ENCODE measurements at places on chromosomes 12 and 14. TPM values are rescaled to one million over a fixed set of nuclear protein-coding genes. Genes with fewer than 3 reads are reported as not detected.

GRCh38 chr12:96456265-96456974, 33.0 kb upstream of the CFAP54 start:
- no peaks in the 10 kb centered on the region for H3K27me3 ChIP-seq
- no peaks in the 10 kb centered on the region for H3K4me1 ChIP-seq
- no peak overlapping the region for H3K27ac ChIP-seq
- H3K4me3 ChIP-seq: no peak overlapping the region

DNA sequence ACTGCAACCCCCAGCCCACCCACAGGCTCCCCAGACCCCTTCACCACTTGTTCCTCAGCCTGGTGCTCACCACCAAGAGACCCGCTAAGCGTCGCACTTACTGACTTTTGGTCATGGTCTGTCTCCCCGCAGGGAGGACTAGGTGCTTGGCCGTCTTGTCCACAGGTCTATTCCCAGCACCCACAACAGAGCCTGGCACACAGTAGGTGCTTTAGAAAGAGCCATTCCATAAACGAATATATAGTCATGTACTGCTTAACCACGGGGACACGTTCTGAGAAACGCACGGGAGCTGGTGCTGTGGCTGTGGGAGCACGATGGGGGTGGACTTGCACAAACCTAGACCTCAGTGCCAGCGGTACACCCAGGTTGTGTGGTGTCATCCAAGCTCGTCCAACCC, 34.0 kb downstream of the NCOR2 start:
- H3K36me3 ChIP-seq: no peaks in the 10 kb centered on the region
- no peak for DNase-seq
- no peak overlapping the region for H3K27ac ChIP-seq
- H3K4me1 ChIP-seq: peaks cover 24% of the 10 kb centered on the region

DNA sequence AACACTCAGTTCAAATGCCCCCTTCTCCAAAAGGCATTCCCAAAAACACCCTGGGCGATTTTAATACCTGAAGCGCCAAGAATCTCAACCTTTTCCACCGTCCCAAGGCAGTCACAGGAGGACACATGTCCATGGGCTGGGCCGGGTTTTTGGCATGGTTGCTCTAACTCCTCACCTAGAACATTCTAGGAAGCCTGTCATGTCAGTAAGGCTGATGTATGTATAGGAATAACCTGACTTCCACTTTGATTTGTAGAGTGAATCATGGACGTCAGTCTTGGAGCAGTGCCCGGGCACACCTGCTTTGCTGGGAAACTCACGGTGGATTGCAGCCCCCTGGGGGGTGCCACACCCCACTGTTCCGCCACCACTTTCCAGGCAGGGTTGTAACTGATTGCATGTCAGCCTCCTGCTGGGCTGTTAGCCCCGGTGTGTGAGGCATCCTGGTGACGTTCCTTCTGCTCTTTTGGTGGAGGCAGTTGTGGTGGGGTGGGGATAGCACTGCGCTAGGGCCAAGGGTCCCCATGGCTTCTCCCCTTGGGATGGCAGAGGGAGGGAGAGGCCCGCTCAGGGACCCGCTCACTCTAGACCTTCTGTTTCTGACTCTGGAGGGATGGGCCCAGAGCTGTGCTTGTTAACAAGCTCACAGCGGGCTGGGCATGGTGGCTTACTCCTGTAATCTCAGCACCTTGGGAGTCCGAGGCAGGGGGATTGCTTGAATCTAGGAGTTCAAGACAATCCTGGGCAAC, 35.2 kb upstream of the FAM181A start:
- H3K4me3 ChIP-seq: no peak overlapping the region
- H3K27me3 ChIP-seq: no peaks in the 10 kb centered on the region
- no peaks in the 10 kb centered on the region for H3K4me1 ChIP-seq
- H3K27ac ChIP-seq: no peak overlapping the region
- no peak for DNase-seq
- no peaks in the 10 kb centered on the region for H3K36me3 ChIP-seq

The ESPL1 gene
- total RNA-seq: 8.5 TPM

The REM2 gene
- not detected for total RNA-seq

Measured in GM23248 (cell line).